ENCODE measurements at places on chromosomes 1 and 21.

- no peak for DNase-seq
Observed at GRCh38 chr1:42746436-42747105, 6.5 kb upstream of the CLDN19 start.

DNA sequence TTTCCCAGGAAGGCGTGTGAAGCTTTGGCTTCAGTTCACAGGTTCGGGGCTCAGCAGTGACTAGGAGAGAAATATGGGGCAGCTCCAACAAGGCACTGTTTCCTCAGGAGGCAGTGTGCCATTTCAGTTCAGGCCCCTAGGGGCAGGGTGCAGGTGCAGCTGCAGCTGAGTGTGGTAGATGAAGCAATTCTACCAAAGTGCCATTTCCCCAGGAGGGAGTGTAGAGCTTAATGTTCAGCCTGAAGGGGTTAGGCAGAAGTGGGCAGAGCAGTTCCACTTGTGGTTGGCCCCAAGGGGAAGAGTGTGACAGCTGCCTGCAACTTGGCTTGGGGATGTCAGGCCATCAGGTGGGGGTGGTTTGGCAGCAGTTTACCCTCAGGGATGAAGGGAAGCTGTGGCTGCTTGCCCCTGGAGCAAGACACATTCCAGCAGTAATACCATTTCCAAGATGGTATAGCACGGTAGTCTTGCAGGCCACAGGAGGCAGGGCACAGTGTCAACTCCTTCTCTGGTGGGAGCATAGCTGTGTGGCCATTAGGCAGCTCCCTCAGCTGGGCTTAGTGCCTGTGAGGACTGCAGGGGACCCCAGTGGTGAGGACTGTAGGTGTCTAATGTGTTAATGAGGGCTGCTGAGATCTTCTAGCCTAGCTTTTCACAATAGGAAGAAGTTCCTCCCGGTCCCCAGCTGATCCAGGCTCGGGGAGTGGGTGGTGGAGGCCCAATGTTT lies 34.7 kb downstream of the RGSL1 start:
- no peak for DNase-seq

GRCh38 chr1:20233866-20234265 lies 47.5 kb upstream of the PLA2G2C start:
- DNase-seq, result no peak

DNA sequence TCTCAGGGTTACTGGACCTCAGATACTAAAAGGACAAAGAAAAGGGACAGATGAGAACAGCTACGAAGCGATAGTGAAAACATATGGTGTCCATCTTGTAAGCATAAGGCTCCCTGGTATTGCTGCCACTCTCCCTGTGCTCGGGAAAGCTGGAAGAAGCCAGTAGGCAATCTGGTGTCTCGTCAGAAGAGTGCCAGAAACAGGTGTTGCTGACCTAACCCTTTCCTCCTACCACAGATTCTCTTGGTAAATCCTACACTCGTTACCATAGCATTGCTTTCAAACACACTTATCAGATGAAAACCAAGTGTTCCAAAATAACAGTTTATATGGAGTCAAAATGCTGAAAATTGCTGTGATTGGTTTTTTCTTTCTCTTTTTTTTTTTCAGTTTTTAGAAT lies 146.3 kb downstream of the NRIP1 start:
- DNase-seq, result no peak

- no peak for DNase-seq
Observed at GRCh38 chr1:30473922-30474817, 249.2 kb downstream of the MATN1 start.

- DNase-seq, result no peak
Observed at GRCh38 chr1:203769505-203770343, 4.7 kb downstream of the LAX1 start.

DNA sequence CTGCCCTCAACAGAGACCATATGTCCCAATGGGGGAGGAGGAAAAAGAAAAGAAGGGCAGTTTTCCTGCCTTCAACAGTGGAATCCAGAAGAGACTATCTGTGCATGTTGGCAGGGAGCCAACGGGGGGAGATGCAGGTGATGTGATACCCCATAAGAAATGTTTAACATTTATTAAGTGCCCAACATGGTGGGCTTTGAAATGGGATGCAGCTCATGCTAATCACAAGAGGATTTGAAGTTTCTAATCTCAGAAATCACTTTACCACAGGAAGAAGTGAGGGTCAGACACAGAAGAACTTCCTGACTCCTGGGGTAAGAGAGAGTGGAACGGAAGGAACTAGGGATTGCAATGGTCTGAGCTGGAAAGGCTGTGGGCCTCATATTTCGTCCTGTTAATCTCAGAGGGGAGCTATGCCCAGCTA lies 16.2 kb downstream of the CSRP1 start:
- DNase-seq, result no peak

DNA sequence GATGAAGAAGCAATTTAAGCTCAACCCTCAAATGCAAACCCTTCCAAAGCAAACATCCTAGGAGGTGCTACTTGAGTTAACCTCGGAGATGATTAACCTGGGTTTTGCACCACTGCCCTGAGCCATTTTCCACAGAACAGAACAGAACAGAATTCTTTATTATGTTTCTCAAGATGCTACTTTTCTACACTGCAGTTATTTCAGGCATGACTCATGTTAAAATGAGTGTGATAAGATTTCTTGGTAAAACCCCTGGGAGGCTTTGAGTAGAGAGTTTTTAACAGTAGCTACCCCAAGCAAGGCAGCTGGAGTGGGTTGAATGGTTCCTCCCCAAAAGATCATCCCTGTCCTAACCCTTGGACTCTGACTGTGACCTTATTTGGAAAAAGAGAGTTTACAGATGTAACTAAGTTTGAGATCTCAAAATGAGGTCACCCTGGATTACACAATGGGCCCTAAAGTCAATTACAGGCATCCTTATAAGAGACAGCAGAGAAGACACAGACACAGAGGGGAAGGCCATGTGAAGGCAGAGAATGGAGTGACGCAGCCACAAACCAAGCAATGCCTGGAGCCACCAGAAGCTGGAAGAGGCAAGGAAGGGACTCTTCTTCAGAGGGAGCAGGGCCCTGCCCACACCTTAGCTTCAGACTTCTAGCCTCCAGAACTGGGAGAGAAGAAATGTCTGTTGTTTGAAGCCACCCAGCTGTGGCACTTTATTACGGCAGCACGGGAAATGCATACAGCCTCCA lies 153.4 kb downstream of the ETS2 start:
- no peak for DNase-seq

DNA sequence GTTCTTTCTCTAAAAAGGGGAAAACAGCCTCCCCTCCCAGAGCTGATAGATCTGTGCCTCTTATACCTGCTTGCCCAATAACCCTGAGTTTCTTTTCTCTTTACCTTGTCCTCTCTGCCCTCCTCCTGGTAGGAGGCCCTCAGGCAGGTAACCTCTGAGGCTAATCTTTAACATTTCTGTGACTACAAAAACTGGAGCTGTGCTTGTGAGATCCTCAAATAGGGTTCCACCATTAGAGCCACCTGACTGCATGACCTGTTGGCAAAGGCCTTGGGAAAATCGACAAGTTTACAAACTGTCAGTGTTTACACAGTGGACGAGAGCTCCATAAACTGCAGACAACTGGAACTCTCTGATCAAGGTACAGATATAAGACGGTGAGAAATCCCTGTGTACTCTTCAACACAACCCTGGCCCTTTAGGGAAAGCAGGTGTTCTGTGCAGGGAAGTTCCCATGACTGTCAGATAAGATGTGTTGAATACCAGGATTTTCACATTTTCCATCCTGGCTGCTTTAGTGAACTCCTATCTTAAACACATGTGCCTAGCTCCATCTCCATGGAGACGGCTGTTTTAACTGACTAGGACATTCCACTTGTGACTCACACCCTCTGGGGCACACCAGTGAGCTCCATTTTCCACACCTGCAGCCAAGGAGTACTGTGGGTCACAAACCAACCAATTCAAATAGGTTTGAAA lies 38.3 kb downstream of the ECE1 start:
- no peak for DNase-seq

GRCh38 chr21:33019885-33020557 lies 5.7 kb upstream of the OLIG2 start:
- no peak for DNase-seq

GRCh38 chr1:31987135-31987619 lies 26.5 kb upstream of the KHDRBS1 start:
- DNase-seq, result no peak

DNA sequence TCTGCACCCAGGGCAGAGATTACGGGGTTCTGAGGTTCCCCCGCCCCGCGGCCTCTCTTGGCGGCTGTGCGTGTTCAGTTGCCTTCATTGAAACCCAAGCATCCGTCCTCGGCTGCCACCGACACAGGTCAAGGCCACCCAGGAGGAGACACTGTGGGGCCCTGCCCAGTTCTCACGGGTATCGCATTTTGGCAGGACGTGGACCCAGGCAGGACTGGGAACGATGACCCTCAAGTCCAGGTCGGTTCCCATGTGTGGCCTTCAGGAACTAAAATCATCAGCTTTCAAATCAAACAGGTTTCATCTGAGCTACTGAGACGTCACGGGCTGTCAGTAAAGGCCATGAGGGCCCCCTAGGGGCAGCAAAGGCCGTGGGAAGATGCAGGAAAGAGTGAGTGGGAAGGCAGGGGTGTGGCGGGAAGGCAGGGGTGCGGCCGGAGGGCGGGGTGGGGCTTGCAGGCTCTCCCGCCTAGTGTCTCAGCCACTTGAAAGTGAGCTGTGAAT lies 7.0 kb upstream of the C1orf174 start:
- DNase-seq, result no peak

- DNase-seq, result no peak
Observed at GRCh38 chr1:21322681-21323016, 32.4 kb upstream of the ECE1 start.

DNA sequence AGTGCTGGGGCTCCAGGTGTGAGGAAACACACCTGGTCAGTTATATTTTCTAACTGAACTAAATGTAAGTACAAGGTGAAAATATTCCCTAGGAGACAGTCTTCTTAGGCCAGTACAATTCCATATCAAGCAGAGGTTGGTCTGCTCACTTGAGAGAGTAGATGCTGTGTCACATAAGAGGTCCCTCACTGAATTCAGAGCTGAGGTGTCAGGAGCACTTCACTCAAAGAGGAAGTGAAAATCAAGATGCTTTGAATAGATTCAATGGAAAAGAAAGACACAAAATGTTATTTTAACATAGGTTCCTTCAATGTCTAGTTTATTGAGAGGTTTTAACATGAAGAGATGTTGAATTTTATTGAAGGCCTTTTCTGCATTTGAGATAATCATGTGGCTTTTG lies 4.3 kb upstream of the FCRL3 start:
- DNase-seq, result no peak

- DNase-seq, result peak; percentile 48
Observed at GRCh38 chr1:209569455-209570207, 13.9 kb upstream of the CAMK1G start.

GRCh38 chr1:88708011-88708410 lies 23.9 kb downstream of the PKN2 start:
- DNase-seq, result no peak

DNA sequence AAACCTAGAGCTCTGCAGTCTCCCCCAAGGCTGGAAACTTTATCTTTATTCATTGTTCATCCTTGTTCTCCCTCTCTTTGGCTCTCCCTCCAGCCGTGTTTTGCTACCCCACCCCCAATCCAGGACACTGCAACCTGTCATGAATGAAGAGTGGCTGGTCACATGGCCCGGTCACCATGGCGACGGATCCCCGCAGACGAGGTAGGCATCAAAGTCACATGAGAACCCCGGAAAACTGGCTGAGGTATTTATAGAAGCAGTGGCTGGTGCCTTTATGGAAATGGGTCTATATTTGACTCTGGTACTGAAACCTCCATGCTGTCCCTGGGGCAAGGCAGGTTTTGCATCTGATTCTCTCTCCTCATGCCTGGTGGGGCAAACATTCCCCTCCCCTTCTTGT lies 13.4 kb upstream of the SLC6A17 start:
- peak; percentile 15 for DNase-seq

GRCh38 chr1:206794294-206794908 lies 22.1 kb upstream of the IL10 start:
- no peak for DNase-seq

DNA sequence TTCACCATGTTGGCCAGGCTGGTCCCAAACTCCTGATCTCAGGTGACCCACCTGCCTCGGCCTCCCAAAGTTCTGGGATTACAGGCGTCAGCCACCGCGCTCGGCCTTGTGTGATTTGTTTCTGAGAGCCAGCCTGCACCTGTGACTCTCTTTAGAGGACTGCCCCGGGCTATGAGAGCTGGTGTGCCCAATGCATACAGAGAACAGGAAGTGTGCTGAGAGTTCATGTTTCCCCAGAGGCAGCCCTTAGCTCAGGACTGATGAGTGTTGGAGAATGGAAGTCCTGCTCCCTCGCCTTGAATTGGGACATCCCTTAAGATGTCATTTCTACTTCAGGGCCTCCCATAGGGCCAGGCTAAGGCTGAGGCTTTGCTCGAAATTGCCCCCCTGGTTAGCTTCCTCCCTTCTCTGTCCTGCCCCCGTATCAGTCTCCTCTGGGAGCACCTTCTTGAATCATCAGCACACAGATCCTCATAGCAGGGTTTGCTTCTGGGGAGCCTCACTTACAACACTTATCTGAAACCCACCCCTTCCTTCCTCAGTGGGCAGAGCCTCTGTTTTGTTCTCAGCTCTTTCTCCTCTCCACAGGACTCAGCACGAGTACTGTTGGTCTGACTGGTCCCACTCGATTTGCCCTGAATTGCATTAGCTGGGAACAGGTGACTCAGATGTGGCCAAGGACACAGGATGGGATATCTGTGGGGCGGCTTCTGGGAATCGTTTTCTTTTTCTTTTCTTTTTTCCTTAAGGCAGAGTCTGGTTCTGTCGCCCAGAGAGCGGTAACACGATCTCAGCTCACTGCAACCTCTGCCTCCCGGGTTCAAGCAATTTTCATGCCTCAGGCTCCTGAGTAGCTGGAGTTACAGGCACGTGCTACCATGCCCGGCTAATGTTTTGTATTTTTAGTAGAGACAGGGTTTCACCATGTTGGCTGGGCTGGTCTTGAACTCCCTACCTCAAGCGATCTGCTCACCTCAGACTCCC lies 80.1 kb downstream of the UBIAD1 start:
- no peak for DNase-seq

- DNase-seq, result no peak
Observed at GRCh38 chr1:92538048-92538412, 51.3 kb upstream of the GFI1 start.

DNA sequence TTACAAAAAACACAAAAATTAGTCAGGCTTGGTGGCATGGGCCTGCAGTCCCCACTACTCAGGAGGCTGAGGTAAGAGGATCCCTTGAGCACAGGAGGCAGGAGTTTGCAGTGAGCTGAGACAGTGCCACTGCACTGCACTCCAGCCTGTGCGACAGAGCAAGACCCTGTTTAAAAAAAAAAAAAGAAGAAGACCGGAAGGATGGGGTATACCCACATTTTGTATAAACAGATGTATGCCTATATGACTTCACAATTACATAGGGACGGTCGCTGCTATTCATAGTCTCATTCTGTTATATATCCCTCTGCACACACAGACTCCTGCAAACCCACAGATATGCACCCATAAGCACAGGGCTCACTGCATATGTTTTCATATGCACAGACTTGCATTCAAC lies 12.7 kb downstream of the LCK start:
- DNase-seq, result peak; percentile 66

GRCh38 chr1:26233903-26234643 lies at the start of gene CEP85:
CEP85 (plus strand) TSS chr1:26234200; CDS start chr1:26239784, 5,584 bp downstream.
- peak; percentile 97 for DNase-seq

DNA sequence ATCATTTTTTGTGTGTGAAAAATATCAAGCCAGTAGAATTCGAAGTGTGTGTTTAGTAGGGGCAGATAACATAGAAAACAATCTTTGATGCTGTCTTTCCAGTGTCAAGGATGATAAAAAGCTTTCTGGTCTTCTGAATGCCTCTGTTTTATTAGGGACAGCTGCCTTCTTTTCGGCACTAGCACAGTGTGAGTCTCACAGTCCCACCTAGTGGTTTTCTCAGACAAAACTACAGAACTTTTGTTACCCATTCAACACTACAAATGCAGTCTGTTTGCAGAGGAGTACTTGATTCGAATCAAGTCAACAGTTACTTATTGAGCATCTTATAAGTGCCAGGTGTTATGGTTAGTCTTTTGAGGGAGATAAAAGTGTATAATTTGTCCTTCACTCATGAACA lies 30.6 kb upstream of the MCOLN3 start:
- DNase-seq, result no peak

All from T-helper 1 cell (primary cell).